ENCODE measurements at places on chromosomes 2 and 18. TPM values are rescaled to one million over a fixed set of nuclear protein-coding genes. Genes with fewer than 3 reads are reported as not detected.

The NT5C1B gene
- not detected for total RNA-seq

The SCN9A gene
- 14.2 TPM for total RNA-seq

DNA sequence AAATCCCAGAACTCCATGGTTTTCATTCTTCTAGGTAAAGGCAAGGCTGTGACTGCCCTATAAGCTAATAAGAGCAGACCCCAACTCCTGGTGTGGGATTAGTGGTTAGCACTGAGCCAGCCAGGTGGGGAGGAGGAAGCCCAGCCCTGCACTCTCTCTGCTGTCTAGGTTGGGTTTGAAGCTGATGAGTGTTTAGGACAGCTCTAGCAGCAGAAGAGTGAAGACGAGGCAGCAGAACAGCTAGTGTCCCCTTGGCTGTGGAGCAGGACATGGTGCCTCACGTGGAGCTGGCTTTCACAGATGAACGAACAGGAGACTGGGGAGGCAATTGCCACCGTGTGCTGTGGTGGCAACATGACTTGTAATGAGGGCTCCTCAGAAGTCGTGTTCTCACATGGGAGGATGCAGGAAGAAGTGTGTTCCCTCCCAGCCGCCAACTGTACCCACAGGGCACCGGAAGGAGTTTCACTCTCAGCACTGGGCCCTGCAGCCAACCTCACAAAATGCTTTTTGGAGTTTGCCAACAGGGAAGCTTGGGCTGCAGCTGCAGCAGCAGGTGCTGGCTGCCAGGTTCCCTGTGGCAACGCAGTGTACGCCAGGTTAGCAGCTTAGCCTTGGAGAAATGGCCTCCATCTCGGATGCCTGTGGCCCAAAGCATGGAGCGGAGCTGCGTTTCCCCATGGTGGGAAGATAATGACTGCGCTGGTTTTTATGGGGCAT is 328.2 kb downstream of the SETBP1 start:
- DNase-seq: no peak

GRCh38 chr18:27735117-27735516 is 441.8 kb downstream of the CDH2 start:
- no peak for DNase-seq

GRCh38 chr2:217099561-217099960 is 239.7 kb upstream of the TNP1 start:
- DNase-seq: no peak

- no peak for DNase-seq
Measured at GRCh38 chr18:38971881-38972280, 1406.3 kb upstream of the CELF4 start.

All from uterus (tissue), 4 donors.